ENCODE measurements at places on chromosomes 6 and 20.

DNA sequence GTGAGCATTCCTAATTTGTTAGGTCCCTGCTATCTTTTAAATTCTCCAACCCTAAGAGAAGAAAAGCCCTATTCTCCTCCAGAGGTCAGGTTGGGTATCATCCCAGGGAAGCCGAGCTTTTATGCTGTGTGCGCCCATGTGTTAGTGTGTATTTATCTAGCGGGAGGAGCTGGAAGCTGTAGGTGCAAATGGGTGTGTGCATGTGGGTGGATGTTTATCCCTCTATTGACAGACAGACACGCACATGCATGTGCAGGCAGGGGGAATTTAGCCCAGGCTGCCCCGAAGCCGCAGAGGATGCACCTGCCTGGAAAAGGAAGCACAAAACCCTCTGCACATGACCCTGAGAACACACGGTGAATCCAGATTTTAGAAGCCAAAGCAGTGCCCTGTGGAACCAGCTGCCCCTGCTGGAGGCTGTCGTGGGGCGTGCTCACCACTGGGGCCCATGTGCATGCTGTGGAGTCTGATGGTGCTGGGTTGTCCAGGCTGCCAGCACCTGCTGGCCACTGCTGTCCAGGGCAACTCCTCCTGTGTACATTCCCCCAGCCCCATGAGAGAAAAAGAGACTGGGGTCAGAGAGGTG is 397.5 kb downstream of the TAF4 start:
- no peak for DNase-seq

DNA sequence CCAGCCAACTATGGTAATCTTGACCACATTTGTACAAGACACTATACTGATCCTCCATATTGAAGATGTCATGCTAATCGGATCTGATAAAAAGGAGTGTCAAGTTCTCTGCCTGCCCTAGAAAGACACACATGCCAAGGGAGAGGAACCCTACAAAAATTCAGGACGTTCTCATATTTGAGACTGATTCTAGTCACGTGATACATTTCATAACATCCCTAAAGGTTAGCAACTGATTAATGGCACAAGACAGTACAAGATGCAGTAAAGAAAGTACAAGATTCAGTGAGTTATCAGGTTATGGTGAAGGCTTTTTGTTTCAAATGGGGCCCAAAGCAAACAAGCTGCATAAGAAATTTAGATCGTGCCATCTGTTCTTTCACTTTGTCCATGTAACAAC is 190.7 kb upstream of the MOCS1 start:
- DNase-seq: no peak

GRCh38 chr20:37072293-37073196 is 23.3 kb downstream of the RBL1 start:
- no peak for DNase-seq

DNA sequence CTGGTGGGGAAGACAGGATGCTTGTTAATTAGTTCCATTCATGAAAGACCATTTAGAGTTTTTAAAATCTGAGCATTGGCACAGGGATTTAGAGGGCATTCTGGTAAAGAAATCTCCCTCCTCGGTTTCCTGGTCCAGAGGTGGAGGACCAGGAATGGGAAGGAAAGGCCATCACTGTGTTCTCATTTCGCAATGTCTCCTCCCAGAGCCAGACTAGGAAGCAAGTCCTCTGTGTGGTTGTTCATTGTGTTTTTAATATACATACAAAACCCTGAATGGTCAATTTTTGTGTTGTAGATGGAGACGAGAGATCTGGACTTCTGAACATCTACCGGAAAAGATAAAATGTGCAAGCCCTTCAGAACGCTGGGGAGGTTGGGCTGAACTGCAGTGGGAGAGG is 41.3 kb downstream of the RIN2 start:
- no peak for DNase-seq

GRCh38 chr6:42452171-42453030 is 675 bp upstream of the TRERF1 start:
- DNase-seq: peak; percentile 37

DNA sequence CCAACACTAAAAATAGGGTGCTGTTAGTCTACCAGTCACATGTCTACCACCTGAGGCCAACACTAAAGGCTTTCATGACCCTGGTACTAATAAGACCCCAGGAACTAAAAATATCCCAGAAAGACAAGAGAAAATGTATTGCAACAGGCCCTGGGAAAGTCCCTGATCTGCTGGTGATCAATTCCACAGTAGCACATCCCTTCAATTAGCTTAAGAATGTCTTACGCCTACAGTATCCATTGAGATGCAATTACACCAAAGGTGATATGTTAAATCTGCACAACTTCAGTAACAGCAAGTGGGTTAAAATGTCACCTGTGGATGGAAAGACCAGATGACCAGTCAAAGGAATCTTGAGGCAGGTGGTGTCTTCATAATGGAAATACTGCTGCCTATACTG is 3.1 kb downstream of the SEMG1 start:
- DNase-seq: no peak

GRCh38 chr20:1993986-1994385 is at the start of gene PDYN:
PDYN (minus strand) TSS chr20:1994058; CDS start chr20:1983084, 10,974 bp downstream.
- DNase-seq: no peak

GRCh38 chr20:56711018-56711417 is 81.9 kb downstream of the TFAP2C start:
- DNase-seq: no peak

- DNase-seq: peak; percentile 20
Measured at GRCh38 chr6:390914-391558, 516 bp upstream of the IRF4 start.

- DNase-seq: no peak
Measured at GRCh38 chr20:38617011-38617829, 15.6 kb downstream of the ARHGAP40 start.

- DNase-seq: no peak
Measured at GRCh38 chr6:53214172-53214571, 65.5 kb upstream of the GCM1 start.

DNA sequence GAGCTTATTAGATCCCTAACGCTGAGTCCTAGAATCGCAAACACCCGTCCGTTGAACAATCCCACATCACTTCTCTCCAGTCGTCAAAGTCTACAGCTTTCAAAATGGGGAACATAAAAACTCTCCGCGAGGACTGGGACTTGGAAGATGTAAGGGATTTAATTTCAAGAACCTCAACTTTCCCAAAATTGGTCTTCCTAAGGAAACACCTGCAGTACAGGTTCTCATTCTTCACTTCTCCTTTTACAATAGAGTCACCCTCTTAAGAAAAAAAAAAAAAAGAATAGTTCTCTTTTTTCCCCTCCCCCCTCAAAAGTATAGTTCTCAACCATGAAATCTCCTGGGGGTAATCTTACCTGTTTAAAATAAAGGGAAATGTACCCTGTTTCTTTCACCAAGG is 6.6 kb upstream of the ZBTB22 start:
- DNase-seq: no peak

- DNase-seq: no peak
Measured at GRCh38 chr6:21181866-21182265, 411.7 kb upstream of the SOX4 start.

DNA sequence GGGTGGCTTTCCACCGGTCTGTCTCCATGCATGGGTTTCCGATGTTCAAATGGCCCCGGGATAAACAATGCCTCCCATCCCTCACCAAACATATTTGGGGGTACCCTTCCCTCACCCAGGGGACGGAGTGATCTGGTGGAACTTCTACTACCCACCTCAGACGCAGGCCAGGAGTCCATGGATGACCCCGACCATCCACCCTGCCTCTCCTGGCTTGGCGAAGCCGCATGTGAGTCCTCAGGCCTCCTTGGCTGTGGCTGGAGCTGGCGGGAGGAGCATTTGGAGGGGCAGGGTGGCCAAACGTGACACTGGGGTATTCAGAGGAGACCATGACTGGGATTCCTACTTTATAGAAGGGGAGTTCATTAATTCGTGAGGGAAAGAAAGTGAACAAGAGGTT is 45.9 kb upstream of the FRMD1 start:
- DNase-seq: no peak

- no peak for DNase-seq
Measured at GRCh38 chr6:107750176-107750797, 73.8 kb downstream of the SCML4 start.

DNA sequence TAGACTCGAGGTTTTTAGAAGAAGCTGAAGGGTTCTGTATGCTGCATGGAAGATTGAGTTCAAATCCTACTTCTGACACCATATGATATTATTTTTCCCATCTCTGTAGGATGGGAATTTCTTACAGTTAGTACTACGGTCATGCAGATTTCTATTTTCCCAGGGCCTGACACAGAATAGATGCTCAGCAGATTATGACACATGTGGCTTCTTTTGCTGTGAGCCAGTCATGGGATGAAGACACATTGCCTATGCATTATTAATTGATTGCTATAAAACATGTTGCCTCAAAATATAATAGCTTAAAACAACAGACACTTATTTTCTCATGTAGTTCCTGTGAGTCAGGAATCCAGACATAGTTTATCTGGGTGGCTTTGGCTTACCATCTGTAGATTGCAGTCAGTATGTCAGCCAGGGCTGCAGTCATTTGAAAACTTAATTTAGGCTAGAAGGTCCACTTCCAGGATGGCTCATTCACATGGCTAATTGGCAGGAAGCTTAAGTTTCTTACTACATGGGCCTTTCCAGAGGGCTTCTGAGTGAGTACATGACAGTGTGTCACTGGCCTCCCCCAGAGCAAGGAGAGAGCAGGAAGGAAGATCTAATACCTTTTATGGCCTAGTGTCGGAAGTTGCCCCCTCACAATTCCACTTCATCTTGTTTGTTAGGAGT is 29.5 kb downstream of the TOP1 start:
- DNase-seq: no peak

DNA sequence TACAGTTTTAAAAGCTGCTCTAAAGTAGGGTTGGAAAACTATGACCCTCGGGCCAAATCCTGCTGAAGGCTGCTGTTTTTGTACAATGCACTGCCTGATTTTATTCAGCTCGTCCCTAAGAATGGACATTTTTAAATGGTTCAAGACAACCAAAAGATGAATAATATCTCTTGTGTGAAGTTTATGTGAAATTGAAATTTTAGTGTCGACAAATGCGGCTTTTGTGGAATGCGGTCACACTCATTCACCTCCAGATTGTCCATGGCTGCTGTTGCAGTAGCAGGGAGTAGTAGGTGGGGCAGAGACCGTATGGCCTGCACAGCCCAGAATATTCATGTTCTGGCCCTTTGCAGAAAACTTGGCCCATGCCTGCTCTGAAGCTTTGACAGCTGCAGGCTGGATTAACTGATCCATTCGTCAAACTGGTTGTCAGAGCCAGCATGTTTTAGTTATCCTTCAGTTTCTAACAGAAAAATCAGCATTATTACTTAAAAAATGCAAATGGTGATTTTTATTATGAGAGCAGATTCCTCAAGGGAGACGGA is 91.6 kb downstream of the PSMG4 start:
- no peak for DNase-seq

DNA sequence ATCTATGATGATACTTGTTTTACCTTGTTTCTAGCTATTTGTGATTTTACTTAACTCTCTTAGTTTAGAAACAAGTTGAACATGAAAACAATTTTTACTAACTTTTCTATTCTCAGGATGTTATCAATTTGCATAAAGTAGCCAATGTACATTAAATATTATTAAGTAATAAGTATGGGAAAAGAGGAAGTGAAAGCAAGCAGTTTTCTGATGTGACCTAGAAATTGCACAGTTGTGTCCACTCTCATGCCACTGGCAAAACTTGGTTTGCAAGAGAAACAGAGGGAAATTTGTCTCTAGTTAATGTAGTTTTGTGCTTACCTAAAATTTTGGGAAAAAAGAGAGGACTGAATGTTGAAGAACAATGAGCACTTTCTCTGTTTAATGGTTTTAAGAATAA is 19.2 kb upstream of the TSPYL1 start:
- no peak for DNase-seq

DNA sequence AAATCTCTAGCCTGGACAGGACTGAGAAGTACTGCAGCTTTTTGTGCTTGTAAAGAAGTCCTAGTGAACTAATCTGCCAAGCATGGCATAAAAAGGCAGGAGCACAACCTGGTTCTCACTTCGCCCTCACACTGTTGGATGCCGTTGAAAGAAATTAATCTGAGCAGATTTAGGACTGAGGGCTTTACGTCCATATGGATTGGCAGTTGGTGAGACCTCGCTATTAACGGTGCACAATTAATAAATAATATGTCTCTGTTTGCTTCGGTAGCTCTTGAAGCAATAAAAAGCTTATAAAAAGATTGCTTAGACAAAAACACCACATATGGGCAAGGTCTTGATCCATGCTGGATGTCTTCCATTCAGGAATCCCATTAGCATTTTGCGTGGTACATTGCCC is 185.6 kb upstream of the EPHA7 start:
- DNase-seq: no peak

- DNase-seq: peak; percentile 36
Measured at GRCh38 chr20:50191544-50192363, 1.1 kb downstream of the CEBPB start.

DNA sequence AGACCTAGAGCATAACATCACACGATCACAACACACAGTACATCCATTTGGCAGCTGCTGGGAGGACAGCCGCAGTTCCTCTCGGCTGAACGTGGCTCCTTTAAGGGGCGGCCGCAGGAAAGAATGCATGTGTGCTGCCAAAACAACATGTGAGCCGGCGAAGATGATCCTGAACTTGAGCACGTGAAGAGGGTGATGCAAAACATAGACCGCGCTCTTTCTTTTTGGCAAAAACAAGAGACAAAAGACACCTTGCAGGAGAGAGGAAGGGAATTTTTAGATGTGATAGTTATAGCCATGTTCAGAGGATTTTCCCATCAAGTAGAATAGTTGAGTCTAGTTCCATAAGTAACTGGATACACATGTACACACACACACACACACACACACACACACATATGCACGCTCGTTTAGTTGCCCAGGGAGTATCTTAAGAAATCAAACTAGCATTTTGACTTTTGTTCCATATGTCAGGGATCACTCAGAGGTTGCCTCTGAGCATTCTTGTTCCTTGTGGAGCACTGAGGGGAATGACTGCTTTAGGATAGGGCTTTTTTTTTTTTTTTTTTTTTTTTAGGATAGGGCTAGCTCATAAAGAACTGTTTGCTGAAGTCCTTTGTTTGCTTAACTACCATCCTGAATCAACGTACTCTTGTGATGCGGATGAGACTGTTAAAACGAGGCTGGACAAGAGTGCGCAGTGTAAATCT is 21.7 kb upstream of the RANBP9 start:
- no peak for DNase-seq

- no peak for DNase-seq
Measured at GRCh38 chr6:170272341-170273065, 18.4 kb downstream of the DLL1 start.

- DNase-seq: no peak
Measured at GRCh38 chr6:124036384-124036783, 232.7 kb downstream of the NKAIN2 start.

All from CD4-positive, alpha-beta T cell treated with Interleukin-6 at 100 ng/mL for 8 hours (primary cell).